ENCODE measurements at places on chromosomes 16 and 17. TPM values are rescaled to one million over a fixed set of nuclear protein-coding genes. Genes with fewer than 3 reads are reported as not detected.

The ABAT gene
- 10.4 TPM for total RNA-seq

The TXNDC17 gene
- 17.4 TPM for total RNA-seq

The CYBC1 gene
- 199 TPM for total RNA-seq

The NPIPA2 gene
- 12.4 TPM for total RNA-seq

The DRC3 gene
- not detected for total RNA-seq

The IGF2BP1 gene
- not detected for total RNA-seq

The MYL4 gene
- total RNA-seq: not detected

The KPNA2 gene
- total RNA-seq: 163 TPM

The CCL14 gene
- total RNA-seq: not detected

The MT1F gene
- 8.9 TPM for total RNA-seq

The KRT39 gene
- total RNA-seq: not detected

DNA sequence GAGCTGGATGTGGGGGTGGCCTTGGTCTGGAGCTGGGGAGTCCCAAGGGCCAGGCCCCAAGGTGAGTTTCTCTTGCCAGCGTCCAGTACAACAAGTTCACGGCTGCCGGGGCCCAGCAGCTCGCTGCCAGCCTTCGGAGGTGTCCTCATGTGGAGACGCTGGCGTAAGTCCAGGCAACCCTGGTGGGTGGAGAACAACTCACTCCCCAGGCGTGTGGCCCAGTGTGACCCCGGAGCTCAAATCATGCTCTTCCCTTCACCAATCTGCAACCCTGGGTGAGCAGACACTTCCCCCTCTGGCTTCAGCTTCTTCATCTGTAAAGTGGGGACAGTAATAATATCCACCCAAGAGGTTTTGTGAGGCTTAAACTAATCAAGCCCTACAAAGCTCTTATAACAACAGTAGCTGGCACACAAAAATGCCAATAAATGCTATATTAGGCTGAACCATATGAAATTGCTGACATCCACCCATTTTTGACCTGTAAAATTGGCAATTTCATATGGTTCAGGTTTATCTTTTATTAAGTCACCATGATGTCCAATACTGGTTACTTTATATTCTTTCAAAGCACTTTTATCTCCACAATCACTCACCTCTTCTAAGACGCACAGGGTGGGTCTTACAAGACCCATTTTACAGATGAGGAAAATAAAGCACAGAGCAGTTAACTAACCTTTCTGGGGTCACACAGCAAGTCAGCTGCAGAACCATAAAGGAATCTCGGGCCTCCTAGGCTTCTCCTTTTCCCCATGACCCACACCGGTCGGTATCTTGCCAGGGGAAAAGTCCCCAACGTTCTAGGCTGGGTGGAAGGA is 19.7 kb downstream of the DEXI start:
- DNase-seq: no peak

- DNase-seq: no peak
Observed at GRCh38 chr17:50093807-50094206, 1.3 kb upstream of the PDK2 start.

GRCh38 chr16:34648-34987 is 18.8 kb downstream of the POLR3K start:
- DNase-seq: no peak

DNA sequence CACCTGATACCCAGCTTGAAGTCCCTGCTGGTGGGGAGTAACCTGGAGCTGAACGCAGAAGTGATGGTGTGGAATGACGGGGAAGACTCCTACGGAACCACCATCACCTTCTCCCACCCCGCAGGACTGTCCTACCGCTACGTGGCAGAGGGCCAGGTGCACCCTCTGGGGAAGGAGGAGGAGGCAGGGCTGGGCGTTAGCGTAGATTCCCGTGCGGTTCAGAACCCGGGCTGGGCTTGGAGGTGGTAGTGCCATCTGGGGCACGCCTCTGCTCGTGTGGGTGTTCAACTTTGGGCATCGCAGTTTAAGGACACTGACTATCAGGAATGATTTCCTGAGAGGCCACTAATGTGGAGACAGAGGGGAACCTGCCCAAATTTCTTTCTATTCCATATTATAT is 18.3 kb downstream of the ITGAX start:
- no peak for DNase-seq

DNA sequence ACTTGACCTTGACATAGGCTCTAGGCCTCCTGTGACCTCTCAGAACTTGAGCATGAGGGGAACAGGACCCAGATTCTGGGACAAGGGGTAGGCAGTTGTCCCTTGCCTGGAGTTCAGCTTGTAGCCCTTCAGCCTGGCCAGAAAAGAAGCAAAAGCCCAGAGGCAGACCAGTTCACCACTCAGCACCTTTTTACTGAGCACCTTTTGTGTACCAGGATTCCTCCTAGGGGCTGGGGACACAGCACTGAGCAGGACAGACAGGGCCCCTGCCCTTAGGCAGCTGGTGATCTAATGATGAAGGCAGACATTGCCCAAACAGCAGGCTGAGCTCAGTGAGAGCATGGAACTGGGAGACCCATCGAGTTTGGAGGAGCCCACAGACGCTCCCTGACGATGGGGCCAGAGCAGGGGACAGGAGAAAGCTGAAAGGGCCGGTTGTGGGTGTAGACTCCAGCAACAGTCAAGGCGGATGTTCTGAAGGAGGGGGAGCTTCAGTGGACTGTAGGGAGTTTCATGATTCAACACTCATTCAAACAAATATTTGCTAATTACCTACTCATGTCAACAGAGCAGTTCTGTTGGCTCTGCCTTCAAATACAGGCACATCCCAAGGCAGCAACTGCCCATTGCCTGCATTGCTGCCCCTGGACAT is 32.0 kb downstream of the SBK1 start:
- DNase-seq: no peak

GRCh38 chr16:69936751-69937211 is 14.4 kb upstream of the CLEC18A start:
- no peak for DNase-seq

DNA sequence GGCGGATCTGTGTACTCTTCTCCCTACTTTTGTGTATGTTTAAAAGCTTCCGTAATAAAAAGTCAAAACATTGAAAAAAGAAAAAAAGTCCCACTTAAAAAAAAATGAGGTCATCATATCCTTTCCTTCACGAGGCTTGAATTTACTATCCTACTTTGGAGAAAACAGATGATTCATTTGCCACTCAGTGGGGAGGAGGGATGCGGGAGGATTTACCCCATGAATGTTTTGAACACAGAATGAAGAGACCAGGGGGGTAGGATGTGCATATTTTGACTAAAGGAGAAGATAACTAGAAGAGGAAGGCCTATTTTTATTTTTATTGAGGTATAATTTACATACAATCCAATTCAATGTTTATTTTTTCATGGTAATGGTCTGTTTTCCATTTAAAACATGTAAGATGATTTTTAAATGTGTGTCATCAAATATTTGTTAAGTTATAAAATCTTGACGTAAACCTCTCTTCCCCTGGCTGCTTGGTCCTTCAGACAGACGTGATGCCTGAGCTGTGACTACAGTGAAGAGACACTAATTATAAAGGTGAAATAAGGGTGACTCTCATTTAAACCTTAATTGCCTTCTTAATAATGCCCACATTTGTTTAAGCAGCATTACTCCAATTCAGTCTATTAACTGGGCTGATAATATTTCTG is 135.4 kb upstream of the AXIN2 start:
- no peak for DNase-seq

GRCh38 chr17:42704490-42704836 is 22.1 kb downstream of the CNTNAP1 start:
- DNase-seq: no peak

DNA sequence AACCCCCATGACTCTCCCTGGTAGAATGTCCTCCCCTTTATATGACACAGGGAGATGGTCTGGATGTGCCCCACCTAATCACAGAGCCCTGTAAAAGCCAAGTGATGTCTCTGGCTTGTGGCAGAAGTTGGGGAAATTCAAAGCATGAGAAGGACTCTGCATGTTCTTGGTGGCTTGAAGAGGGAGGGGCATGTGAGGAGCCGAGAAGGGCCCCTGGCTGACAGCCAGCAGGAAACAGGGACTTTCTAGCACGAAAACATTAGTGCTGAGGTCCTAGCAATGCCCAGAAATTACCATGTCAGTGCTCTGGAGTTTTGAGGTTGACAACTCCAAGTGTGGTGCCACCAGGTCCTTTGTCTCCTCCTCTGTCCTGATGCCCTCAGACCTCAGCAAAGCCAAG is 75.9 kb downstream of the USP22 start:
- DNase-seq: no peak

- peak; percentile 59 for DNase-seq
Observed at GRCh38 chr17:79393358-79394052, 217.3 kb downstream of the RBFOX3 start.

DNA sequence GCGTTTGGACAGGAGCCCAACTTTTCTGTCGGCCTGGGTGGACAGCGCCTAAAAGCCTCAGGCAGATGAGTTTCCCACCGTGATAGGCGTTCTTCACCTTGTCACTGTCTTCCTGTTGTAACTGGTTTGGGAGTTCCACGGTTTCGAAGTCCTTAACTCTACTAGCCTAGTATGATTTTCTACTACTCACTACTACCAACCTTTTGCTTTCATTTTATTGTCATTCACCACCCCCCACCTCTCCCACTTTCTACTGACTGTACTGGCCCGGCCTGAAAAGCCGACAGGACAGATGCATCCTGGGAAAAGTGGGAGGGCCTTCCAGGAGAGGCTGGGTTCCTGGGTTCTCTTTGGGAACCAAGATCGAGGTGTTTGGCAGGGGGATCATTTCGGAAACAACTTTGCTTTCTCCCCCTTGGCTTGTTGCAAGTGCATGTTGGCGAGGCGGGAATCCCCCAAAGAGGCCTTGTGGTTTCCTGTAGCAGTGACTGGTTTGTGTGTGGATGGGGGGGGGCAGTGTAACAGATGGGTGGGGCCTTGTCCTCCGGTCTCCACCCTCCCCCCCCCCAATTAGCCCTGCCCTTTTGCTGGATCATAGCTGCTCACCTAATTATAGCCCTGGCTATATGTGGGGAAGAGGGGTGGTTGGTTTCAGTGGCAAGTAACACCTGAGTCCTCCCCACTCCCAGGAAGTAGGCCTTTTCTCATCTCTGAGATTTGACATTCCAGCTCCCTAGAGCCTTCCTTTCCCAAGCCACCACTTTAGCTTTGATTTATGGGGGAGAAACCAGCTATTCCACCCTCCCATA is 1.4 kb downstream of the EIF5A start:
- peak; percentile 93 for DNase-seq

DNA sequence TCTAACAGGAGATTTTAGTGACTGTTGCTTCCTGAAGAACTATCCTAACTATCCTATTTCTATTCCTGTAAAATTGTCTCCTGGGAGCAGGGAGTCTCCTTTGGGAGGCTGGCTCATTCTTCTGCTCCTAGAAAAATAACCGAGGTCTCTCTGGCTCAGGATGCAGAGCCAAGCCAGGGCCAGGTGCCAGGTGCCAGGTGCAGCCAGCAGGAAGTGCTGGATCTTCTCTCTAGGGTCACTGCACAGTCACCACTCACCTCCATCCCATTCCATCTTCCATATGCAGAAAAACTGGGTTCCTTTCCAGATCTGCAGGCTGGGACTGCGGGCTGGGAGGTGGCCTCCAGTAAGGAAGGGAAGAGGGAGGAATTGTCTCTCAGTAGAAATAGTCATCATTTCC is 3.8 kb upstream of the TMC7 start:
- DNase-seq: no peak

DNA sequence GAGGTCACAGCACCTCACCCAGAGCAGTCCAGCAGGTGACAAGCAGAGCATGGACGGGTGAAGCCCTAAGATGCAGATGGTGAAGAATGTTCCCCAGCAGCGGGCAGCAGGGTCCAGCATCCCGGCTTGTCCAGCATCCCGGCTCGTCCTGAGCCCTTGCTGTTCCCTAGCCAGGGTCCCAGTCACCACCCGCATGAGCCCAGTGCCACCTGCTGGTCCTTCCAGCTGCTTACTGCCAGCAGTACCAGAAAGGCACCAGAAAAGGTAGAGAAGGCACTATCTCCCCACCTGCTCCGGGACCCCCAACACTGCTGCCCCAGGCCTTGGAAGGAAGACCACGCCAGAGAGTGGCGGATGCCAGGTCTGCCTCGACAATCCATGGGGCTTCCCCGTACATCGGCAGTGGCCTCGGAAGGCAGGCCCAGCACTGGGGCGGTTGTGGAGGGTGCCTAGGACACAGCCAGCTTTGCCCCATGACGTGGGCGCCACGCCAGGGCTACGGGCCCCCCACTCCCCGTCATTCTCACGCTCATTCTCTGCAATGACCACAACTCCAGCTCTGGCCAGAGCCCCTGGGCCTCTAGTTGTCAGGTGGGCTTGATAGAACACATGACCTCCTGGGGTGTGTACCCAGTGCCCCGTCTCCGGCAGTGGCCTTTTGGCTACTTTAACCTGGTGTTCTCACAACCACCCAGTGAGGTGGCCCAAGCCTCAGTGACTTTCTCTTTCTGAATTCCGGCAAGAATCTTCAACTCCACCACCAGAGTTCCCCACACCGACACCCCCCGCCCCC is 1.4 kb downstream of the CENPX start:
- peak; percentile 57 for DNase-seq

DNA sequence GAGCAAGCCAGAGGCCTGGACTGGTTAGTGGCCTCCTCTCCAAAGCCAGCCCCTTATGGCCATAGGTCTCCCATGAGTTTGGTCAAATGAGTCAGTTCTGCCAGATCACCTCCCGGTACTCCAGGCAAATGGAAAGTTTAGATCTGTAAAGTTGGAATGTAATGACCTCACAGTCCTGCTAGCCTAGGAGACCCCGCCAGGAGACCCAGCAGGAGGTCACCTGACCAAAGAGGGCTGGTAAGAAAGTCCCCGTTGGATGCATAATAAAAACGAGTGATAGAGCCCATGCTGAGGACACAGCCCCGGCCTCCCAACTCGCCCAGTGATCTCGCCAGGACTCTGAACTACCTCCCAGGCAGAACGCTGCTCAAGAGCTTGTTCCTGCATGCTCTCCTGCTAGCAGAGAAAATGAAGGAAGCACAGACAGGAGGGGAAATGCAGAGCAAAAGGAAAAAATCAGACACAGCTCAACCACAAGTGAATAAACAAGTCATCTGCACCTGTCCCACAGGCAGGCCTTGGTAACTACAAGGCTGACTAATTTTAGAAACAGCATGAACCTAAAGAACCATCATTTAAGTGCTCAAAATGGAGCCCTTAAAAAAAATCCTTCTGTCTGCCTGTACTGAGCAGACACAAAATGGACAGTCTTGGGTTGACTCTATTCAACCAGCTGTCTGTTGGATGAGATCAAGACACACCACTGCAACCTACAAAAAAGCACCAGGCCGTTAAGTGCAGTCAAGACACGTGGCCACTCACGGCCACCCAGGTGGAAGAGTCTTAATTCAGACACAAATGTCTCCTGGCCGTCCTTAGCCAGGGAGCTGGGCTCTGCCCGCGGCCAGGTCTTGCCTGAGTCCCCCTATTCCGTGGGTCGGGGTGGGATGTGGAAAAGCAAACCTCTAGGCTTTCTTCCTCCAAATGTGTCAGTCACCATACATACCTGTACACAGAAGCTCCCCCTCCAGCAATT is 9.2 kb downstream of the CDIP1 start:
- DNase-seq: no peak

DNA sequence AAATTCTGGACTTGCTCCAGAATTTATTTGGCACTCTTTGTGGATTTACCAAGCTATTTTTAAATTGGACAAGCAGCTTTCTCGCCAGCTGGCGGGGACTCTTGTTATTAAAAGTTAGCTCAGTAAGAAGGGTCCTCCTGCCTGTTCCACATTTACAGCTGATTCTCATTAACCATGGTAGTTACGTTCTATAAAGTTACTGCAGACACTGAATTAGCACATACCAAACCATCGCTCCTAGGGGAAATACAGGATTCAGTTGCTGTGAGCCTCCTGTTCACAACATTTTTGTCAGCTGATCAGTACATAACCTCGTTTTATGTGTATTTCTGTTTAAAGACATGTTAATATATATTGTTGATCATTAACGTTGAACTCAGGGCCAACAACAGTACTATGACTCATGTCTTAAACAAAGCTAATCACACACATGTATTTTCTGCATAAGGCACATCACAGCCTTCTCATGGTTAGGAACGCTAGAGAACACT is 4.2 kb downstream of the LDAF1 start:
- DNase-seq: no peak
